ENCODE measurements at places on chromosomes 12 and 14.

DNA sequence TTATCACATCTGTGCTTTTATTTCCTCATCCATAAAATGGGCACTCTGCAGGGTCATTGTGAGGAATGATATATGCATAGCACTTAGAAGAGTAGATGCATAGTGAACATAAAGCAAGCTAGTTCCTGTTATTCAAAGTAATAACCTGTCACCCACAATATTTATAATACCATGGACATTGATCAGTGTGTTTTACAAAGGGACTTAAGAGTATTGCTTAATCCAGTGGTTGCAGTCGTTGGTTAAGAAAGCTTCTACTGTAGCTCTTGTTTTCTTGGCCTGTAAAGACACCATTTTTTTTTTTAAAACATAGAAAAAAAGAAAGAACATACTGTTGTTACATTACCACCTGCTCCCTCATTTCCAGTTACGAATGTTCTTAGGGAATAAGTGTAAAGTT is 13.1 kb downstream of the METAP2 start:
- no peak for DNase-seq

DNA sequence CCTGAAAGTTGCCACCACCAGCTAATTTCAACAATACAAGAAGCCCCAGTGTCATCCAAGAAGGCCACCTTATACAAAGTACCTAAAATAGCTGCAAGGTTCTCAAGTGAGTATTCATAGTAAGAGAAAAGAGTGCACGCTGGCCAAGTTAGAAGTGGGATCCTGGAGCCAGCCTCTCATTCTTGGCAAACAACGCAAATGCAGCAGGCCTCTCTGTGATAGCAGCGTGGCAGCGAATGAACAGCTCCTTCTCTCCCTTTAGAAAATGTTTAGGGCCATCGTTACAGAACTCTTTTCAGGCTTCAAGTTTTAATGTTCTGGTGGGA is 78.0 kb upstream of the IFNG-AS1 start:
- DNase-seq = no peak

DNA sequence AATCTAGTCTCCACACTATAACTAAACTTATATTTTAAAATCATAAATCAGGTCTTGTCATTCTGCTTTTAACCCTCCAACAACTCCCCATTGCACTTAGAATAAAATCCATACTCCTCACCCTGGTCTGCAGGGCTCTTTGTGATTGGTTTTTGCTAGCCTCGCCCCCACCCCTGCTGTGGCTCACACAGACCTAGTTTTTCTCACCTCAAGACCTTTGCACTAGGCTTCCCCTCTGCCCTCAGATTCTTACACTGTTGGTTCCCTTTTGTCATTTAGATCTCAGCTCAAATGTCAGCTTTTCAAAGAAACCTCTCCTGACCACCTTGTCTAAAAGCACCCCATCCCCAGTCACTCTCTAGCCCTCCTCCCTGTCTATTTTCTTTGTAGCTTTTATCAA is 10.7 kb upstream of the LHX5 start:
- DNase-seq = no peak

DNA sequence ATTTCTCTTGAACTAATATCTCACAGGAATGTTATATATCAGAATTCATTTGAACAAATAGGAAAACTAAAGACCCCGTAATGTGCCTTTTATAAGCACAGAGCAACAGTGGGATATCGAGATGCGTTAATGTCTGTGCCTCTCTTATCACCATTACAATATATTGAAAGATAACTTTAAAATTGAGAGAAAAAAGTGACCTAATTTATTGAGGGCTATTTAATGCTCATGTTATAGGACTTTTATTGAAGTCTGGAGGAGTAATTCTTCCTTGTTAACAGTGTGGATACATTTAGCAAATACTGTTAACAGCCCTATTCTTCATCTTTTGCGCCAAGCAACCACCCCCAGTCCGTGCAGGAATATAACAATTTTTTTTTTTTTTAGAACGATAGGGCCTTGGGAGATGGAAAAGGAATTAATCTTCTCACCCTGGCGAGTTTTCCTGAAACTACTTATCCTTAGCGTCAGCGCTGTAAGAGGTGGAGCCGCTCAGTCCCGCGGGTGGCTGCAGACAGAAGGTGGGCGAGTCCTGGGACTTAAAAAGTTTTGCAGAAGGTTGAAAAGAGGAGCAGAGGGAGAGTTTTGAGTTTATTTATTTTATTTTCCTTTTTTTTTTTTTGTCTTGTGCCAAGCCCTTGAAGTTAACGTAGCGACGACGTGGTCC is 11.0 kb downstream of the FOXG1 start:
- no peak for DNase-seq

DNA sequence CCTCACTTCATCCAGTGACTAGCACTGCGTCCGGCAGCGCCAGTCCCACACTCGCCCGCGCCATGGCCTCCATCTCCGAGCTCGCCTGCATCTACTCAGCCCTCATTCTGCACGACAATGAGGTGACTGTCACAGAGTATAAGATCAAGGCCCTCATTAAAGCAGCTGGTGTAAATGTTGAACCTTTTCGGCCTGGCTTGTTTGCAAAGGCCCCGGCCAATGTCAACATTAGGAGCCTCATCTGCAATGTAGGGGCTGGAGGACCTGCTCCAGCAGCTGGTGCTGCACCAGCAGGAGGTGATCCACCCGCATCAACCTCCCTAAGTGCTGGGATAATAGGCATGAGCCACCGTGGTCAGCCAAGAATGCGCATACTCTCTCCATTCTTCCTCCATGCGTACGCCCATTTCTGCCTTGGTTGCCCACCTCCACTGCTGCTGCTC is 59.9 kb downstream of the IRF2BPL start:
- no peak for DNase-seq

All from activated T-cell treated with anti-CD3 and anti-CD28 coated beads for 1 hour (primary cell).